Activated CD4-positive, alpha-beta T cell treated with anti-CD3 and anti-CD28 coated beads for 36 hours (primary cell): ENCODE measurements at places on chromosomes 6 and 20. TPM values are rescaled to one million over a fixed set of nuclear protein-coding genes. Genes with fewer than 3 reads are reported as not detected.

Gene VWA7
- 1.4 TPM for total RNA-seq

Gene OGFR
- 43.8 TPM for total RNA-seq

Gene LY6G5C
- 1.5 TPM for total RNA-seq

Gene LTB
- total RNA-seq: 73.3 TPM

Gene ASIP
- not detected for total RNA-seq

Gene ID1
- 3.5 TPM for total RNA-seq

Gene FKBP5
- 140 TPM for total RNA-seq

Gene LAMA2
- 0.65 TPM for total RNA-seq

Gene CDH26
- 0.91 TPM for total RNA-seq

Gene NUP153
- total RNA-seq: 99.8 TPM

Gene SUMO4
- 4.7 TPM for total RNA-seq

Gene HSPA12B
- not detected for total RNA-seq

Gene SLC44A4
- 0.27 TPM for total RNA-seq

Gene HLA-DQA2
- 0.11 TPM for total RNA-seq

Gene OR2H1
- total RNA-seq: not detected

Gene RIPPLY2
- not detected for total RNA-seq

Gene C20orf202
- total RNA-seq: not detected

Gene HS3ST5
- not detected for total RNA-seq

Gene ZFP57
- total RNA-seq: not detected

Gene PLN
- not detected for total RNA-seq

Gene DLK2
- total RNA-seq: 1.9 TPM

Gene CBFA2T2
- 12.9 TPM for total RNA-seq

Gene C6orf141
- 1.1 TPM for total RNA-seq

Gene PPP1R16B
- total RNA-seq: 78.8 TPM

Gene CDSN
- not detected for total RNA-seq
